T-cell (primary cell): ENCODE measurements at places on chromosomes 1 and 21. TPM values are rescaled to one million over a fixed set of nuclear protein-coding genes. Genes with fewer than 3 reads are reported as not detected.

Gene FAM163A
- not detected for total RNA-seq

Gene RGS16
- total RNA-seq: 4.6 TPM

Gene OPRD1
- total RNA-seq: not detected

DNA sequence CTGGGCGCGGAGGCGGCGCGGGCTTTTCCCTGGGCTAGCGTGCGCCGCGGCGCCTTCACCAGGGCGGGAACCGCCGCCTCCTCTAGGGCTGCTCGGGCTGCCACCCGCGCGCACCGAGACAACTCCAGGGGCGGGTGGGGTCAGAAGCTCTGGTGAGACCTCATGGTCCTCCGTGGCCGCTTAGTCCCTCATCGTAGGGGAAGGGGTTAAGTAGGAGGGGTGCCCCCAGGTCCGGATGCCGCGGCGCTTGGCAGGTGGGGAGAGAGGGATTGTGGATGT lies 559 bp downstream of the SERTAD4 start:
- H3K36me3 ChIP-seq: no peaks in the 10 kb centered on the region
- H3K27ac ChIP-seq: no peak overlapping the region
- peaks cover 2% of the 10 kb centered on the region for H3K4me1 ChIP-seq
- peaks cover 10% of the 10 kb centered on the region for H3K27me3 ChIP-seq

Gene ERG
- 1.5 TPM for total RNA-seq

- H3K27me3 ChIP-seq: no peaks in the 10 kb centered on the region
- peaks cover 21% of the 10 kb centered on the region for H3K4me1 ChIP-seq
- no peak overlapping the region for H3K4me3 ChIP-seq
- H3K36me3 ChIP-seq: no peaks in the 10 kb centered on the region
- no peak for DNase-seq
Measured at GRCh38 chr1:209688746-209689234, 13.6 kb downstream of the G0S2 start.

DNA sequence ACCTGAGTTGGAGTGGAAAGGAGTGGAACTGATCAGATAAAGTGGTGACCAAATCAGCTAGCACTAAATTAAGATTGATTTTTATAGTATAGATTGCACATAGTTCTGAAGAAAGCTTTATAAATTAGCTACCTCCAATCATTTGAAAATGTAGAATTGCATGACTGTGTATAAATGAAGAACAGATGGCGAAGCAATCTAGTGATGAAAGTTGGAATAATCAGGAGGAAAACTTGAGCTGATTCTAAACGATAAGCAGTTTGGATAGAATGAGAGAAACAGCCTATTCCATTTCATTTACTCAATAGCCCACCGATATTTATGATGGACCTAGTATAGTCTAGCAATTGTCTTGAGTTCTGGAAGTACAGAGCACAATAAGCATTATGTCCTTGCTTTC lies 661.5 kb downstream of the PLA2G4A start:
- H3K27me3 ChIP-seq: no peaks in the 10 kb centered on the region
- no peak overlapping the region for H3K4me3 ChIP-seq
- no peaks in the 10 kb centered on the region for H3K36me3 ChIP-seq
